ENCODE measurements at places on chromosomes 12 and 14.

- no peak for DNase-seq
These were observed 15.0 kb upstream of the AMIGO2 start for GRCh38 chr12:47094804-47095203.

DNA sequence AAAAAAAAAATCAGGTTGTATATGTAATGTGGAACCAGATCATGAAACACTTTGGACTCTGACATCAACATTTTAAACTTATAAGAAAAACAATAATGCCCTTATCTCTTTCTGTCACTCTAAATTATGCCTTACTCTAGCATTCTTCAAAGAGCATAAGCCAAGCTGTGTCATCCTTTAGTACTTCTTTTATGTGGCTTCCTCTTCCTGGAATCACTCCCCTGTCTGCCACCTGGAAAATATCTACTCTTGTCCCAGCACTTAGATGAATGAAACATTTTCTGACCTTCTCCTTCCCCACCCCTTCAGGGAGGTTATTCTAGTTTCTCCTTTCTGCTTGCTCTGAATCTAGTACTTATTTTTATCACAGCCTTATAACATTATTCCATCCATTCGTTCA lies 101.2 kb downstream of the CNTN1 start:
- no peak for DNase-seq

DNA sequence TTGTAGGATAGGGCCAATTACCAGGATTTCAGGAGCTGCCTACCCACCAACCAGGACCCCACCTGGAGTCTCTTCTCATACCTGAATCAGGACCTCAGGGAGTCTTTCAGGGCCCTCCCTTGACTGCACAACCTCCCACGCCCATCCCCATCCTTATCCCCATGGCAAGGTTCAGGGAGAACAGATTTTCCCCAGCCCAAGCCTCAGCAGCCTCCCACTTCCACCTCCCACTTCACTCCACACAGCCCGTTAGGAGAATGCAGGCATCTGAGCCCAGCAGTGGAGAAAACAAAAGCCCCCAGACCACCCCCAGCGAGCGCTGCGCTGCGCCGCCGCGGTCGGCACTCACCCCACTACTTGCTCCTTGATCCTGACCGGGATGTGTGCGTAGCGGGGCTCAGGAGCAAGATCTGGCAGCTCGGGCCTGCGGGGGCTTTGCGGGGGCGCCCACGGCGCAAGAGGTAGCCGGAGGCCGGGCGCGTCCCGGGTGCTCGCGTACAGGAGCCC lies 1.4 kb downstream of the B4GALNT1 start:
- DNase-seq = no peak

- no peak for DNase-seq
These were observed 153.3 kb upstream of the CLEC14A start for GRCh38 chr14:38409071-38409705.

- no peak for DNase-seq
These were observed 94.5 kb downstream of the NTS start for GRCh38 chr12:85968606-85969005.

GRCh38 chr14:92655419-92656201 lies 92.8 kb downstream of the LGMN start:
- no peak for DNase-seq

- DNase-seq = no peak
These were observed 98.7 kb downstream of the ASCL4 start for GRCh38 chr12:107873223-107873622.

DNA sequence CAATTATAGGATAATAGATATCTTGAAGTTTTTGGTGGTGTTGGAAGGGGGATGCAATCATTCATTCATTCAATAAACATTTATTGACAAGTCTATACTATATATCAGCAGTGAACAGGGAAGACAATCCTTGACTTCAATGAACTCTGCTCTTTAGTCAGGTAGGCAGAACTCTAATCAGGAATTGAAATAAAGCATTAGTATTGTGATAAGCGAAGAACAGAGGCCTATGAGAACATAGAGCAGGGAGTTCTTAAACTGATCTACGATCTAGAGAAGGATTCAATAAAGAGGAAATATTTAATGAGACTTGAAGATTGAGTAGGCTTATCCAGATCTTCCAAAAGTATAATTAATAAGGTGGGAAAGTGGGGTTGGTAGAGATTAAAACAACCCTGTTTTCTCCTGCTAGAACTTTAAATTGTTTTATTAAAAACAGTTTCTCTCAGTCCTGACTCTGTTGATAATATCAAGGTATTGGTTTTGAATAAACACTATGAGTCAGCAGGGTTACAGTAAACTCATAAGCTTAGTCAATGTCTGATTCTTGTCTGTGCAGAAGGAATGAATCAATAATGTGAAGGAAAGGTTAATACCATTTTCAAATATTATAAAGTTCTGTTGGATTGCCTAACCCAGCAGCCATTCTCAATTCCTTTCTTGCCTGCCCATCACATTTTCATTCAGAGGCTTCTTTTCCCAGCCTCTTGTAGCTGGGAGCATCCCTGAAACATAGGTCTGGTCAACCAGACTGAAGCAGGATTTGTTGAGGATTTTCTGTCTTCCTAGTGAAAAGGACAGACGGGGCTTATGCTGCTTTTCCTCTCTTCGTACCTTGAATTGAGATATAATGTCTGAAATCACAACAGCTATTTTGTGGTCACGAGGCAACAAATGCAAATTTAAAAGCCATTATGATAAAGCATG lies 38.9 kb upstream of the KTN1 start:
- no peak for DNase-seq

GRCh38 chr12:86666316-86666715 lies 410.1 kb upstream of the MGAT4C start:
- no peak for DNase-seq

DNA sequence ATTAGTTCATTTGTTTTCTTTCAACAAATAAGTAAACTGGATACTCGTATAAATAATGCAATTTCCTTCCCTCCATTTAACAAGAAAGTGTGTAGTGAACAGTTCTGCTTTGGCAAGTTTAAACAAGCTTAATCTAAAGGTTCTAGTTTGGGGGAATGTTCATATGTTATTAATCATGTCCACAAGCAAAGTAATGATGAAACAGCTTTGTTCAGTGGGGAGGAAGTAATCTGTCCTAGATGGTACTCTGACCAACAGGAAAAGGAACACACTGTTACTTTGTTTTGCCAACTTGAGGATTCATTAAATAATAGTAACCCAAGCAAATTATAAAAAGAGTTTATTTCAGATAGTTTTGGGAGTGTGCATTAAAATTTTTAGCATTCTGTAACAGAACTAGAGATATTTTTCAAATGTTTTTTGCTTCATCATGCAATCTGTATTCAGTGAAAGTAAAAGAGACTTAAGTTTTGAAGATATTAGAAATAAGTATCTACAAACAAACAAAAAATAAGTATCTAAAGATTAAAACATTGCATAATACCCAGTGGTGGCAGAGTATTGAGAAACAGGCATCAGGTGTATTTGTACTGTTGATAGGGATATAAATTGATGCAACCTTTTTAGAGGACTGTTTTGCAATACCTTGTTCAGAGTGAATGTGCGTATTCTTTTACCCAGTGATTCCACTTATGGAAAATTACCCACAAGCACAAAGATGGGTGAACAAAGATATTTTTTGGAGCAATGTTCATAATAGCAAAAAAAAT lies 61.1 kb downstream of the RAB35 start:
- no peak for DNase-seq

DNA sequence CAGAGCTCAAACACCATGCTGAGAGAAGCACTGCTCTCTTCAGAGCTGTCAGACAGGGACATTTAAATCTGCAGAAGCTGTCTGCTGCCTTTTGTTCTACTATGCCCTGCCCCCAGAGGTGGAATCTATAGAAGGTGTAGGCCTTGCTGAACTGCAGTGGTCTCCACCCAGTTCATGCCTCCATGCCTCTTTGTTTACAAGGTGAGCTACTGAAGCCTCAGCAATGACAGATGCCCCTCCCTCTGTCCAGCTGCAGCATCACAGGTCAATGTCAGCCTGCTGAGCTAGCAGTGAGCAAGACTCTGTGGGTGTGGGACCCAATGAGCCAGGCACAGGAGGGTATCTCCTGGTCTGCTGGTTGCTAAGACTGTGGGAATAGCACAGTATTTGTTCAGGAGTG lies 25.4 kb upstream of the CCDC198 start:
- no peak for DNase-seq

DNA sequence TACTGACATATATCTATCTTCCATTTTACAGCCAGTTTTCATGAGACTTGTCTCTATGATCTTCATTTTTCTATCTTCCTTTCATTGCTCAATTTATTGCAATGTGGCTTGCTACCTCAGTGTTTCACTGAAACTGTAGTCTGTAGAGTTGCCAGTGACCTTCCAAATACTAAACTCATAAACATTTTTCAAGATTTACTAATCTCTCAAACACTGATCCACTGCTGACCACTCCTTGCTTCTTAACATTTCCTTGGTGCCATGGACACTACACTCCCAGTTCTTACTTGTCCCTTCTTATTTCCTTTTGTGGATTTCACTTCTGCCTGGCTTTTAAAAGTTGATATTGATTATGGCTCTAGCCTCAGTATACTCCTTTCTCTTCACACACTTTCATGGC lies 95.4 kb upstream of the SLCO1C1 start:
- DNase-seq = no peak

DNA sequence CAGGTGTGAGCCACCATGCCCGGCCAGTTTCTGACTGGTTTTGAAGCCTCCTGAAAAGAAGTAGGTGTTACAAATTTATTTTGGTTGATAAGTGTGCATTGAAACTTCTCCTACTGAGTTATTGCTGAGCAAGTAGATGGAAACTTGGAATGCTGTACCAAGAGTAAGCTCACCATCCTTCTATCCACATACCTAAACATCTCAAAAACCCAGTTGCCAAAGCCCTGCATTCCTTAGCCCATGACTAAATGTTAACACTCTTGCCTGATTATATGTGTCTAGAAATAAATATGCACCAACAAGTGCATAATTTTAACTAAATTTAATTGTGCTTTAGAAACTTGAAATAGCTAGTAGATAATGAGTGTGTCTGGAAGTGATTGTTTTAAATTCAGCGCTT lies 357.8 kb downstream of the DUSP6 start:
- DNase-seq = no peak

DNA sequence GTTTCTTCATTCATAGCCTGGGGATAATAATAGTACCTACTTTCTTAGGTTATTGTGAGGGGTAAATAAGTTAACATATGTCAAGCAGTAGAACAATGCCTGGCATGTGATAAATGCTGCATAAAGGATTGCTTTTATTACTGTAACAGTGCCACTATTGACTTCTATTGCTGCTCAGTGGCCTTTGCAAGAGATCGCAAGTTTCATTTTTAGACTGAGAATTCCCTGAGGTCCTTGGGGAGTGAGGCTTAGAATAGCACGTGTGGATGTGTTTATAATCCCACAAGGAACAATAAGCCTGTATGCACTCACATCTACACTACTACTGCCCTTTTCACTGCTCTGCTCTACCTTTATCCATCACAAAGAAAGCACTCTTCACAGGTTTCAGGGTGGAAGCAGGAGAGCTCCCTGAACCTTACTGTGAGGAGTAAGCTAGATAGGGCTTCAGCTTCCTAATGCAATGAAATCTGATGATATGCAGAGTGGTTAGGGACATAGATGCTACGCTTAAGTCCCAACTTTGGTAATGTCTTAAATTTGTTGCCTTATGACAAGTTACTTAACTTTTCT lies 302.6 kb downstream of the SNAPC1 start:
- DNase-seq = no peak

- DNase-seq = peak; percentile 67
These were observed 50.4 kb downstream of the DYRK2 start for GRCh38 chr12:67698672-67699581.

DNA sequence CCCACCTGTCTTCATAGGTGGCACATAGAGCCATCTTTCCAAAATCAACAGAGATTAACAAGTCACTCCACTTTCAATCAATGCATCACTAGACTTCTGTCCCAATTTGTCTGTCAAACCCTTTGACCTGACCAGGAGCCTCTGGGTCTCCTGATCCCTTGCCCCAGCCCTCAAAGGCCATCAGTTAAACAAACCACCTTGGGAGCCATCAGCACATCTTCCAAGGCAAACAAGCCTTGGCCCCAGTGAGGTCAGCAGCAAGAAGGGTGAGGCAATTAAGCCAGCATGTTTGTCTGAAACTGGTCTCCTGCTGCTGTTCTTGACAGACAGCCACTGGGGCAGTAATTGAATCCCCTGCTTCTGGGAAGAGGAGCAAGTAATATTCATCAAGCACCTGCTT lies 742.8 kb upstream of the TBX3 start:
- DNase-seq = no peak

DNA sequence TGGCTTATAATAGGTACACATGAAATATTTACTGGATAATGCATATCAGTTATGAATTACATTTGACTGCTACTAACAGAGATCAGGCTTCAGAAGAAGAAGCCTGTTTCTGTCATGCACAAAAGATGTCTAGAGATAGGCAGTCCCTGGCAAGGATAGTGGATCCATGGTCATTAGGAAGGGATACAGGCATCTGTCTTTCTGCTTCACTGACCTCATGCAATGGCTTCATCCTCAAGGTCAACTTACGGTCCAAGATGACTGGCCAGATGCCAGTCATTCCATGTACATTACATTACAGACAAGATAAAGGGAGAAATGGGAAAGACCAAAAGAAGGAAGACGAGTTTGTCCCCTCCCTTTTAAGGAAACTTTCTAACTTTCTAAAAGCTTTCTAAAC lies 94.0 kb downstream of the NUAK1 start:
- DNase-seq = no peak

- peak; percentile 69 for DNase-seq
These were observed 1.3 kb downstream of the RASSF3 start for GRCh38 chr12:64611341-64612284.

GRCh38 chr12:121388421-121388981 lies 11.4 kb upstream of the RNF34 start:
- DNase-seq = no peak

DNA sequence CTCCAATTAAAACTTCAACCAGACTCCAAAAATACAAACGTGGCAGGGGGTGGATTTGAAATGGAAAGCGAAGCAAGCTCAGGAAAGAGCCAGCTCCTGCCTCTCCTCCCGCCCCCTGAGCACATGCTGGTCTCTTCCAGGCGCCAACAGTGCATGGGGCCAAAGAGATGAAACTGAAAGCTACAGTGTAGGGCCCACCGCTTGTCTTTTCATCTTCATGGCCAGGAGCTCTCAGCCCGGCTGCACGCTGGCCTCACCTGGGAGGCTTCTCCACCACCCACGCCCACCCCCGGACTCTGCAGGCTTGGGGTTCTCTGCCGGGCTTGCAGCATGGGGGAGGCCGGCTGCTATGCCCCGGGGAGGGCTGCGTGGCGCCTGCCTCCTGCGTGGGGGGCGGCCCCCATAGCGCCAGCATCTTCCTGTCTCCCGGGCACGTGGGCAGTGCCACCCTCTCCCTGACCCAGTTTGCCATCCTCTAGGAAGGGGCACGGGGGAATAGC lies 2.0 kb downstream of the RIMBP2 start:
- no peak for DNase-seq

- no peak for DNase-seq
These were observed 200.6 kb downstream of the ANO4 start for GRCh38 chr12:100995201-100995600.
